Activated CD4-positive, alpha-beta T cell treated with anti-CD3 and anti-CD28 coated beads, Interleukin-2, Interleukin-4, amounts not matched to agents 100 ng/mL and 50 ng/mL, durations not matched to agents 16 hours and 8 hours (primary cell): ENCODE measurements at places on chromosomes 13 and 19.
A peak's percentile ranks its signal among the peaks of the same experiment; 100 is the strongest.

DNA sequence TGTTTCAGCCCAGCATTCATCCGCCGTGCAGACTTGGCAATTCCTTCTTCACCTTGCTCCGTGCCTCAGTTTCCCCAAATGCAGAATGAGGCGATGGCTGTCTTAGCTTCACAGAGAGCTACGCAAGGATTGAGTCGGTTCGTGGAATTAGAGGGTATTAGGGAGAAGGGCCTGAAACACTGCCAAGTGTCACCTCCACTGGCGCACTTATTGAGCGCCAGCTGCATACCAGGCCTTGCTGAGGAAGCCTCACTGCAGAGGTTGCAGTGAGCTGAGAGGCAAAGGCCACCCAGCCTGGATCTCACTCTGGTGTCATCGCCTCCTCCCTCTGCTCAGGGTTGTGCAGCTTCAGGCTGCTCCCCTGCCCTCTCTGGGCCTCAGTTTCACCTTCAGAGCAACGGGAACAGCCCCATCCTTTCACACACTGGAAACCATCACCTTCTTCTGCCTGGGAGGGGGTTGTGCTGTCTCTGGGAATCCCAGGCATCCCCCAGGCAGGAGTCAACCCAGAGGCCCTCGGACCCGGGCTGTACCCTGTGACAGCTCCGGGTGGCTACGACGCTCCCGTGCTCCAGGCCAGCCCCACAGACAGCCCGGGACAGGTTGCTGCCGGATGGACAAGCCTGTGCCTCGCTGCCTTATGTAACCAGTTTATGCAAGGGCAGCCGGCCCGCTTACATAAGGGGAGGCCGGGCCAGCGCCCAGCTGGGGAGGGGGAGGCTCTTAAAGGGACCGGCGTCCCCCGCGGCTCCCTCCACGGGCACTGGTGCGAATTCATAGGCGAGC is 31.9 kb downstream of the NFIC start:
- no peak for DNase-seq

DNA sequence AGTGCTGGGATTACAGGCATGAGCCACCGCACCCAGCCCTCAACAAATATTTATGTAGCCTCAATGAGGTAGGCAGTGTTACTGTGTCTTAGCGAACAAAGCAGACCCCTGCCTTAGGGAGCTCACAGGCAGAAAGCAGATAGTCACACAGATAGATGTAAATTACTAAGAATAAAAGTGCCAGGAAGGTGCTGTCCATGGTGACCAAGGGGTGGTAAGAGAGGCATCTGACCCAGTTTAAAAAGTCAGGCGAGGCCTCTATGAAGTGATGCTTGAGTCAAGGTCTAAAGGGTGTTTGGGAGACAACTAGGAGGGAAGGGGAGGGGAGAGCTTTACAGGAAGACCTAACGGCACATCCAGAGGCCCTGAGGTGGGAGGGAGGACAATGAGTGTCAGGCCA is 12.4 kb upstream of the CACNG7 start:
- DNase-seq = no peak

- DNase-seq = no peak
Measured at GRCh38 chr13:20391597-20392452, 133.8 kb downstream of the CRYL1 start.

DNA sequence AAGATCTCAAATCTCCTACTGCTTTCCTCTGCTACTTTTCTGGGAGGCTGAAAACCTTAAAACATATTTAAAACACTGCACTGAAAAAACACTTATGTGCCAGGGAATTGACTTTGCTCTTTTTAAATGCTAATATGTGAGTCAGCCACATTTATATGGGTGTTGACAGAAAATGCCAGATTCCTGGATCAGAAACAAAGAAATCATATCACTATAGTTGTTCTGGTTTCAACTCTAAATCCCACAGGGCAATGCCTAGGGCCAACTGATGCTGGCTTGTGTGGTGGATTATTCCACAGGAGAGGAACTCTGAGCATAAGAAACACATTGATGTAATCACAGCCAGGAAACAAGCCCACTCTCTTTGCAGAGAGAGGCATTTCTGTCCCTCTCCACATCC is 1439.0 kb upstream of the SPRY2 start:
- no peak for DNase-seq

DNA sequence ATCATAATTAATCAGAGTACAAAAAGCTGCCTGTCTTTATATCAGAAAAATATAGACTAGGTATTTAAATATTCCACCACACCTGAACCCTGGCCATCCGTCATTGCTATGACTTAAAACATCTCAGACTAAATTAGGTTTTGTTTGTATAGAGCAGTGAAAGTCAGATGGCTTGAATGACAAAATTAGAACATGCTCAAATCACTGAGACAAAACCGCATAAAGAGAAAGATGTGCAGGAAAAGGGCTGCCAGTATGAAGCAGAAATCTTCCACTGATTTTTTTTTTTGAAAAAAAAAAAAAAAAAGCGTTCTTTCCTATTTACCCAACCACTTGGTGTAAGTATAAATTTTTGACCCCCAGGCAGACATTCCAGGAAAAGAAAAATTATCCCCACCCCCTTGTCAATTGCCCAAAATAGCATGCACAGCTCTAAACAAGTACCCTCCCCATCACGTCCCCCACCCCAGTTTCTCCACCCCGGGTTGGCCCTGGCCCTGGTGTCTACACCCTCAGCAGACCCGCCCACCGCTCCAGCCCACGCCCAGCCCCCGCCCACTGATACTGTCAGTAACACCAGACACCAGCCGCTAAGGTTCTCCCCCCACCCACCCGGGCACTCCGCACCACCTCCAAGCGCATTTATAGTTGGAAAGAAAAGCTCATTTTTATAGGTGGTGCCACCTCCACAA is 118.6 kb downstream of the URI1 start:
- no peak for DNase-seq

- DNase-seq = no peak
Measured at GRCh38 chr19:38844093-38844686, 5.6 kb downstream of the HNRNPL start.

DNA sequence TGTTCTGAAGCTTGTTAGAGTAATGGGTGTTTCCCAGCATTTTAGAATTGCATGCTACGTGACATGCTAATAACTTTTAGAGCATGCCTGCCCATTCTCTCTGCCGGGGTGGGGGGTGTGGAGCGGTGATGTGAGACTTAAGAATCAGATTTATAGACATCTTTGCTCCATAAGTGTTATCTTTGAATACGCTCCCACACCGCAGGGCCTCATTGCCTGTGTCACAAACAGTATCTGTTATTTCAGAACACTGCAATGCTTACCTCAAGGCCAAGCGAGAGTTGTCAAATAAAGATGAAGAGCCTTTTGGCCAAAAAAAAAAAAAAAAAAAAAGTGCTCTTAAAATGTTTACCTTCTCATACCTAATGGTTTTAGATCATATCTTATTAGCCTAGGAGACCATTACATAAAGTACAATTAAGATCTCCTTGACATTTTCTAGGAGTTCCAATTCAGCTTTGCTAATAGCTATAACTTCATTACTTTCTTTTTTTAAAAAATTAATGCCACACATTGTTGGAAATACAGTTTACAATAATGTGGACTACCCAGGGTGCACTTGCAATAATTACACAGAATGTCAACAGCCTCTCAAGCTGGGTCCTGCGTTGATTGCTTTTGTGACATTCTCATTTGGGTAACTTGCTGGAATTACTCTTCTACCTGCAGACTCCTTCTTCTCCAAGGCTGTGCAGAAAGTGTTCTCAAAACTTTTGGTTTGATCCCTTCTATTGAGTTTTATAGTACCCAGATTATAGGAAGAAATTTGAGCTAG is 525.3 kb downstream of the KLF12 start:
- no peak for DNase-seq

- DNase-seq = peak; percentile 39
Measured at GRCh38 chr13:91133941-91134802, 213.3 kb upstream of the MIR17HG start.

DNA sequence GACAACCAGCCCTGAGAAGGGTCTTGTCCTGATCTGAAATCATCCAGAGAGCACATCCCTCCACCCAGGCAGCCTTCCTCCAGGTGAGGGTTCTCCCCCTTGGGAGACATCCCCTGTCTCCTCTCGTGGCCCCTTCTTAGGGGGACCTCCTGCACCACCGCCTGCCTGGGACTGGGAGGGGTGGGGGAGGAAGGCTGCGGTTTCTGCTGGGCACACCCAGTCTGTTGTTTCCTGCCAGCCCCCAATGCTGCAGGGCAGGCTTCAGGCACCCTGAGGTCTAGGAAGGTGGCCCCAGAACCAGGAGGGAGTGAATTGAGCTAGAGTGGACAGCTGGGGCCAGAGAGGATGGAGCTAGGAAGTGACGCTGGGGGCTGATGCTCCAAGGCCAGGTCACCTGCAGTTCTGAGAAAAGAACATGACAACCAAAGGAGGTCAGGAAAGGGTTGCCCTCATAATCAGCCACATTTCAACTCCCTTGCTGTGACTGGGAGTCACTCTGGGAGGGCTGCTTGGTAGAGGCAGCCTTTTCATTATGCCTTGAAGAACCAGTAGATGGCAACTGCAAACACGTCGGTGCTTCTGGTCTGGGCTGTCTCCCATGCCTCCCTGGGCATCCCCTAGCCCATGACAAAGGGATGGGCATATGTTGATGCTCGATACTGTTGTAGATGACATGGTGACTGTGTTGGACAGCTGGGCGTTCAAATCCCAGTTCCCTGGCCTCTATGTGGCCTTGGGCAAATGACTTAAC is 1.4 kb downstream of the ARHGEF18 start:
- DNase-seq = peak; percentile 12

GRCh38 chr13:32645854-32646253 is 59.6 kb downstream of the PDS5B start:
- peak; percentile 53 for DNase-seq

- no peak for DNase-seq
Measured at GRCh38 chr19:52963247-52963618, 552 bp upstream of the ZNF816 start.

DNA sequence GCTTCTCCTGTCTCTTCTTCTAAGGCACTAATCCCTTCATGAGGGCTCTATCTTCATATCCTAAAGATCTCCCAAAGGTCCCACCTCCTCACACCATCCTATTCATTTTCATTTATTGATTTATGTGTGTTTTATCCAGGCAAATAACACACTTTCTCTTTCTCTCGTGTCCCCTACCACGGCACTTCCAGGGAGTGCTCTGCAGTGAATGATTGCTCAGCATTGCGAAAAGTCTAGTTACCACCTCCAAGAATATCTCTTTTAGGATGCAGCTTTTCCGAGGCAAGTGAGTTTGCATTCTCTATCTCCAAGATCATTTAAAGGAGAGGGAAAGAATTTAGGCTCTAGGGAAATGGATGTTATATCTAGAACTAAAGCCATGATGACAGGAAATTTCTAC is 101.7 kb downstream of the MIPEP start:
- DNase-seq = no peak

DNA sequence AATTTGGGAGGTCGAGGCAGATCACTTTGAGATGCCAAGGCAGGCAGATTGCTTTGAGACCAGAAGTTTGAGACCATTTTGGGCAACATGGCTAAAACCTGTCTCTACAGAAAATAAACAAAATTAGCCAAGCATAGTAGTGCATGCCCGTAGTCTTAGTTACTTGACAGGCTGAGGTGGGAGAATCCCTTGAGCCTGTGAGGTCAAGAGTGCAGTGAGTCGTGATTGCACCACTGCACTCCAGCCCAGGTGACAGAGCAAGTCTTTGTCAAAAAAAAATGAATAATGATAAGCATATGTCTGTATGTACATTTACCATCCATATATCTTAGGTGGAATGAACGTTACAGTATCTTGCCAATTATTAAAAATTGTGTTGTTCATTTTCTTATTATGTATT is 2447.7 kb downstream of the PCDH9 start:
- no peak for DNase-seq
